ENCODE measurements at places on chromosomes 5 and 9.

GRCh38 chr5:181167814-181168488 lies 20.6 kb downstream of the OR2V2 start:
- no peak for DNase-seq

DNA sequence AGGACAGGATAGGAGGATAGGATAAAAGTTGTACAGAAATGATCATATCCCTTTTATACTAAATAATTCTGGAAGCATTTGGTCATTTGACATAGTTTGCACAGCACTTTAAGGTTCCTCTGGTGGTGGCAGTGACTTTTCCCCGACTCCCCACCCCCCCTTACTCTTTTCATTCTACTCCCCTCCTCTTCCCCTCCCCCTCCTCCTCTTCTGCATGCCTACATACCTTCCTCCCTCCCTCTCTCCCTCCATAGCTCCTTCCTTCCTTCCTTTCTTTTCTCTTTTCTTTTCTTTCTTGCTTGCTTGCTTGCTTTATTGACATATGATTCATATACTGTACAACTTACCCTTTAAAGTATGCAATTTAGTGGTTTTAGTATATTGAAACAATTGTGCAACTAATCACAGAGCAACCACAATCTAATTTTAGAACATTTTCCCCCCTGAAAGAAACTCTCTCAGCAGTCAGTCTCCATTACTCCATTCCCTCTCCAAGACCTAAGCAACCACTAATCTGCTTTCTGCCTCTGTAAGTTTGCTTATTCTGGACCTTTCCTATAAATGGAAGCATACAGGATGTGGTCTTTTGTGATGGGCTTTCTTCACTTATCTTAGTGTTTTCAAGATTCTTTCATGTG lies 159.0 kb downstream of the HACD4 start:
- peak; percentile 83 for DNase-seq

DNA sequence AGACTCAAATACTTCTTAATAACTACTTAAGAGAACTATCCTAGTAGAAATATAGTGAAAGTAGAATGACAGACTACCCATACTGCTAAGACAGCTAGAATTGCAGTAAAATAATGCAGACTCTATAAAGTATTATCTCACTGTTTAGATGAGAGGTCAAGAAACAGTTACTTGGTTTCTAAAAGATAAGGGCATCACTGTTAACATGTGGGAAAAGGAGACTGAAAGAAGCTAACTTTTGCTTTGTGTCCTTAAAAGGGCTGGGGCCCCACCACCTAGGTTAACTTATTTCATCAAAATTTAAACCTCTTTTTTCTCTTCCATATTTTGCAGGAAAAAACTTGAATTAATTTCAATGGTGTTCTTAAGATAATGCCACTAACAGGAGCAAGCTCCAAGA lies 204.3 kb downstream of the CNTLN start:
- no peak for DNase-seq

- no peak for DNase-seq
Measured at GRCh38 chr5:158869854-158870253, 229.9 kb downstream of the EBF1 start.

GRCh38 chr9:120436983-120437475 lies 142.9 kb downstream of the CDK5RAP2 start:
- DNase-seq = no peak

- no peak for DNase-seq
Measured at GRCh38 chr5:133777951-133778350, 165.6 kb upstream of the FSTL4 start.

DNA sequence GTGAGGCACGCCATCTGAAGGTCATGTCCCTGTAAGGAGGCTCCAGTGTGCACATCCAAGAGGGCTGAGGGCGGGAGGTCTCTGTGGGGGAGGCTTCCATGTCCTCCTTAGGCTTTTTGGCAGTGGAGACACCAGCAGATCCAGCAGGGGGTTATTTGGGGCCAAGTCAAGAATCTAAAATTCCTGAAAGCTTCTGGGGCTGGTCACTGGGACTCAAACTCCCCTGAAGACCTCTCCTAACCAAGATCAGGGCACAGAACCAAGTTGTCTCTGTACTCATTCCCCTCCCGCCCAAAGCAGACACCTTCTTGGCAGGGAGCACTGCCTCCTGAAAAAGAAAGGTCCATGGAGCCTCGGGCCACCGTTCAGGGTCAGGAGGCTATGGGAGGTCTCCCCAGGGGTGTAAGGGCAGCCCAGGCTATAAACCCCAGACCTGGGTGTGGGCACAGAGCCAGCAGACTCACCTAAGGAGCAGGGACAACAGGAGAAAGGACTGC lies 127.4 kb upstream of the ADRA1B start:
- DNase-seq = no peak

DNA sequence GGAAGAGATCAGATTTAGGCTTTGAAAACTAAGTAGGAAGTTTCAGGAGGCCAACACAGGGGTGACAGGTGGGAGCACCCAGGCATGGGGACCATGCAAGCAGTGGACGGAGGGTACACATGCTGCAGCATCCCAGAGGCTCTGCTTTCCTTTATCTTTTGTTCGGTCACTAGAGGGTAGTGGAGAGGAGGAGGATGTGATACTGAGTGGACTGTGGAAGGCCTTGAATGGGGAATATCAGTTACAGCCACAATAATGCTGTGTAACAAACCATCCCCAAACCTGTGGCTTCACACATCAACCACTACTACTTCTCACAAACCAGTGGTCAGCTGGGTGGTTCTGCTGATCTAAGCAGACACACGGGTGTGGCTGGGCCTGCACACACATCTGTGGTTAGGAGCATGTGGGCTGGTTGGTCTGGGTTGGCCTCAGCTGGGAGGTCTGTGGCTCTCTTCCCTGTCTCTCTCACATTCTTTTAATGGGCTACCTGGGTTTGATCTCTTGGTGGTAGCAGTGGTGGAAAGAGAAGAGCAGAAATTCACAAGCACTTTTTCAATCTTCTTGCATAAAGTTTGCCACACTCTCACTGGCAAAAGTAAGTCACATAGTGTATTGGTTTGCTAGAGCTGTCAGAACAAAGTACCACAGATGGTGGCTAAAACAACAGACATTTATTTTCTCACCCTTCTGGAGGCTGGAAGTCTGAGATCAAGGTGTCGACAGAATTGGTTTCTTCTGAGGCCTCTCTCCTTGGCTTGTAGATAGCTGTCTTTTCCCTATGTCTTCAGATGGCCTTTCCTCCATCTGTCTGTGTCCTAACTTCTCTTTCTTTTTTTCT lies 238.7 kb downstream of the AGTPBP1 start:
- DNase-seq = no peak

DNA sequence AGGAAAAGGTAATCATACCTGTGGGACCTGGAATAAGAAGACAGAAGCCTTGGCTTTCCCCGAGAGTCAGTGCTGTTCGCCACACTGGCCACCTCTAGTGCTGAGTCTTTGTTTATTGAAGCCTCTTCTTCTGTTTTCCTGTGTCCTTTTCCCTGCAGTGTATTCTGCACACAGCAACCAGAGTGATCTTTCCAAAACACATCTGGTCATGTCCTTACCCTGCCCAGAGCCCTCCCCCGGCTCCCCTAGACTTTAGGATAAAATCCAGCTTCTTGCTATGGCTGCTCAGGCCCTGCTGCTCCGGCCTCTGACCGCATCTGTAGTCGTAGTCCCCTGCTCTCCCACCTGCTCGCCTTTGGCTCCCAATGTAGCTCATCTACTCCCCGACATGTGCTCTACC lies 28.3 kb downstream of the GALNT10 start:
- no peak for DNase-seq

- DNase-seq = no peak
Measured at GRCh38 chr5:142617416-142618129, 68.3 kb downstream of the FGF1 start.

DNA sequence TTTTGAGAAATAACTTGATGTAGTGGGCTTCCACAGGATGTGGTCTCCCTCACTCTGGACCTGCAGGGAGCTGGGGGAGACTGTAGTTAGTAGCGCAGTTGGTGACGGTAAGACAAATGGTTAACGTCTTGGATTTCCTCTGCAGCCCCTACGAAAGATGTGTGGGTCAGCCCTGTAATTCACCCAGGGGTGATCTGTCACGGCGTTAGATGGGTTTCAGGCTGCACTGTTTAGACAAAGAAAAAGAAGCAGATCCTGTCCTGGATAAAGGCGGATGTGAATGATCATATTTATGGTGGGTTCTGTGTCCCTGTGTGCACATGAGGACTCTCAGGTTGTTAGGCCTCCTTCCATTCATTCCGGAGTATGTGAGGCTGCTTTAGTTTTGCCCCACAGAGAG lies 142.0 kb upstream of the SLC28A3 start:
- DNase-seq = no peak

- no peak for DNase-seq
Measured at GRCh38 chr9:106886111-106887046, 23.4 kb downstream of the ZNF462 start.

DNA sequence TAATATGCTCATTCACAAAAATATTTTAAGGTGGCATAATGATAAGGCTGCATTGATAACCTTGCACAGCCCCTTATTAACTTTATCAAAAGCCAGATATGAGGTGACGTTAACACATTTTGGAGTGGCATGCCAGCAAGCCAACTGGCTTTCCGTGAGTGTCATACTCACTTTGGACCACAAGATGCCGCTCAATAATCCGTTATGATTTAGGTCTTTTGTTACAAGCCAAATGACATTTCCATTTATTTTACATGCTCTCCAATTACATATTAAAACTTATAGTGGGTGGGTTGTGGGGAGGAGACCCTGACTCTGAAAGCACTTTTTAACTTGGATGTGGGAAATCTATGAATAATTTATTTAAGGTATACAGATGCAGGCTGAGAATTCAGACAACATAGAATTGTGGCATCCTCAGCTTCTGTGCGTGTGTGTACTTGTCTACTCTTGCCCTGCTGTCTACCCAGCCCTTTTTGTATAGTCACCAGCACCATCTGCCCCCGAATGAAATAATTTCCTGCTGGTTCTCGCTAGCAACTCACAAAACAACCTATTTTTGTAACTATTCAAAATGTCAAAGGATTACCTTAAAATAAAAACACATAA lies 305.1 kb downstream of the PSAT1 start:
- DNase-seq = peak; percentile 59

DNA sequence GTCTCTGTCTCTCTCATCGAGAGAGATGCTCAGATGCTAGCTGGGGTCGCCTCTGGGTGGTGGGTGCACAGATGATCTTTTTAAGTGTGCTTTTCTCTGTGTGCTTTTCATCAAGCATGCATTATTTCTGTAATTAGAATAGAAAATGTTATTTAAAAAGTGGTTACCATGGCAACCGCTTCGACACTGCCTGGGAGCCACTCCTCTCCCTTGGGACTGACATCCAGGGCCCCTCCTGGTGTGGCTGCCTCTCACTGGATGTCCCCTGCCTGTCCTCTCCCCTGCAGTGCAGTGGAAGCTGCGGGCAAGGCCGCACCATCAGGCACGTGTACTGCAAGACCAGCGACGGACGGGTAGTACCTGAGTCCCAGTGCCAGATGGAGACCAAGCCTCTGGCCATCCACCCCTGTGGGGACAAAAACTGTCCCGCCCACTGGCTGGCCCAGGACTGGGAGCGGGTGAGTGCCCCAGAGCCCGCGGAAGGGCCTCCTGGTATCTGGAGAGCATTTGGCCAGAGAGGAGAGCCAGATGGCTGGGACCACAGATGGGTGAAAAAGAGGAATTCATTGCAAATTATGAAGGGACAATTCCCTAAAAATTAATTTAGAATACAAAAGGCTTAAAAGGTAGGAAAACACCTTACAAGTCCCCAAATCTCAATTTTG lies 34.7 kb downstream of the ADAMTSL2 start:
- no peak for DNase-seq

GRCh38 chr9:85543196-85543595 lies 198.6 kb downstream of the AGTPBP1 start:
- DNase-seq = no peak

DNA sequence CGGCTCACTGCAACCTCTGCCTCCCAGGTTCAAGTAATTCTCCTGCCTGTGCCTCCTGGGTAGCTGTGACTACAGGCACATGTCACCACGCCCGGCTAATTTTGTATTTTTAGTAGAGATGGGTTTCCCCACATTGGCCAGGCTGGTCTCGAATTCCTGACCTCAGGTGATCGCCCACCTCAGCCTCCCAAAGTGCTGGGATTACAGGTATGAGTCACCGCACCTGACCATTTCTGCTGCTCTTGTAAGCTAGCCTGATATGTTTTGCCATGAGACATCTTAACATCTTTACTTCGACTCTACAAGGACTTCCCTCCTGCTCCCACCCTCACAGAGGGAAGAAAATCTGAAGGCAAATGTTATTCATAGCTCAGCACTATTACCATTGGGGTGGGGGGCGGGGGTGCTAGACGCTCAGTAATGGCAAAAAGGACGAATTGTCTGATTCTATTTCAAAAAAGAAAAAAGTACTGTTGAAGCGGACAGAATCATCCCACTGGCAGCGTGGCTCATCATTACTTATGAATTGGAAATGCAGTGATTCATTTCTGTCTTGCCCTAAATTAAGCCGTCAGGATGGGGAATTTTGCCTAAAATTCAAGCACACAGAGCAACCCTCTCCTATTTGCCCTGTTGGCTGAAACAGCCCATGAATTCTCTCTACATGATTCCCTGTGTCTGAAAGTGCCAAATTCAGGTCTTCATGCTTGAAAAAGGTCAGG lies 46.4 kb upstream of the WWC1 start:
- no peak for DNase-seq

GRCh38 chr9:128405077-128405779 lies 15.4 kb upstream of the CERCAM start:
- no peak for DNase-seq

DNA sequence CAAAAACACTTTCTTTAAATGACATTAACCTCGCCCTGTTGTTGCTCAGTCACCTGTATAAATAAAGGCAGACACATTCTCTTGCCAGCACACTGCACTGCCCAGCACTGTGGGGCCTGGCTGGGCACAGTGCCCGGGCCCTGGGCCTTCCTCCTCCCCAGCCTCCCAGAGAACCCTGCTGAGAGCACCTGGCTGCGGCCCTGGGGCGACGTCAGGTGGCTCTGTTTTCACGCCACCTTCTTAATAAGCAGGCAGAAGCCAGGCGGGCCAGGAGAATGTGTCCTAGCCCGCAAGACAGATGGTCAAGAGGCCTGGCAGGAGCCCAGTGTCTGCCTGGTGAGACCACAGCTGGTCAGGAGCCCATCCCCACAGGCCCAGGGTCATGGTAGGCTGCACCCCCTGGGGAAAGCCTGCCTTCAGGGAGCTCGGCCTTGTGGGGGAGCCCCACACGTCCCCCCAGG lies 8.2 kb upstream of the AGPAT2 start:
- DNase-seq = no peak

- no peak for DNase-seq
Measured at GRCh38 chr5:150075806-150076205, 10.5 kb downstream of the CSF1R start.

GRCh38 chr9:102587281-102587680 lies 407.9 kb upstream of the CYLC2 start:
- DNase-seq = no peak

DNA sequence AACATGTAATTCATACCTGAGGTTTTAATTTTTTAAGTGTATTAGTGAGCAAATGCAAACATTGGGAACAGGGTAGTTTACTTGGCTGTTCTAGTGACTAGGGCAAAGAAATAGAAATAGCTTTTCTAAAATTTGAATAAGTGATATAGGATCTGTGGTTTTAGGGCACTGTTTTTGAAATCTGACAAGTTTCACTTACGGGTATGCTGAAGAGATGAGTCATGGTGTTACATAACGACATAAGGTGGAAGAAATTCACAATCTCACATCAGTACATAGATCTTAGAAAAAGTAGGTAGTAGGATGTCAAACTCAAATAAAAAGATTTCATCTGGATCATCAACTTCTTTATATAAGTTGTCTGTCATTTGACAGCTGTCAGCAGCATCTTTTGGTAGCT lies 772.3 kb downstream of the MAT2B start:
- DNase-seq = no peak

- no peak for DNase-seq
Measured at GRCh38 chr9:136133191-136133958, 14.7 kb upstream of the TMEM250 start.

- no peak for DNase-seq
Measured at GRCh38 chr5:116013936-116014335, 18.3 kb upstream of the ARL14EPL start.
